Fibroblast of skin of scalp (primary cell): ENCODE measurements at places on chromosomes 7 and 10.

GRCh38 chr10:132835848-132836233 is 49.9 kb upstream of the NKX6-2 start:
- no peak for DNase-seq

DNA sequence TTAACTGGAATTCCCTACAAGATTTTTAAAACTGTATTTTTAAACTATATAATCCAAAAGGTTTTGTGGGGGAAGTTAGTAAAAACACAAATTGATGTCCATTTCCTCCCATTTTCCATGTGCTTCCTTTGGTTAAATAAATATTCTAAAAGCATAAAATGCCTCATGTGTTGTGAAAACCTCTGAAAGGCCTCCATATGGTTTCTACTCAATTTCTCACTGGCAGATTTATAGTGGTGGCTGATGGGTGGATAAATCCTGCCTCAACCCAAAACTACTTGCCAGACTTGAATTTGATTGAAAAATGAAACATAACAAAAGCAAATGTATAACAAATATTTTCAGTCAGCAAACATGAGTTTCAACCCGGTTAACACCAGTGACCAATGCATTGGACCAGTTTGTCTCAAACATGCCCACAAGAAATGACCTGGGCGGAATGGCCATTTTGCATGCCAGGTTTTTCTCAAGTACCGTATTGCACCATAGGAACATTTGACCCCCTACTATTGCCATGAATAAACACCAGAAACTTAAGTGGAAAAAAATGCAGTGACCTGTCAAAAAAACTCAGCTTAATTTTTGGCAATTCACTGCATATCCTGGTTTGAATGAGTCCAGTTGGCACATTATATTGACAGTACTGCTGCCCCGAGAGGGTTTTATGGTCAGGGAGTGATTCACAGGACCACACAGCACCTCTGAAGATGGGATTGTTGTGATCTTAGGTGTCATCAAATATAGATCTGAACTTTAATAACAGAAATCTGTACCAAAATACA is 454.6 kb upstream of the ANKRD30A start:
- DNase-seq = peak; percentile 18

GRCh38 chr7:131066635-131067034 is 261.0 kb upstream of the MKLN1 start:
- DNase-seq = peak; percentile 29

- DNase-seq = no peak
These were observed 15.0 kb downstream of the CDHR3 start for GRCh38 chr7:105978035-105978434.

DNA sequence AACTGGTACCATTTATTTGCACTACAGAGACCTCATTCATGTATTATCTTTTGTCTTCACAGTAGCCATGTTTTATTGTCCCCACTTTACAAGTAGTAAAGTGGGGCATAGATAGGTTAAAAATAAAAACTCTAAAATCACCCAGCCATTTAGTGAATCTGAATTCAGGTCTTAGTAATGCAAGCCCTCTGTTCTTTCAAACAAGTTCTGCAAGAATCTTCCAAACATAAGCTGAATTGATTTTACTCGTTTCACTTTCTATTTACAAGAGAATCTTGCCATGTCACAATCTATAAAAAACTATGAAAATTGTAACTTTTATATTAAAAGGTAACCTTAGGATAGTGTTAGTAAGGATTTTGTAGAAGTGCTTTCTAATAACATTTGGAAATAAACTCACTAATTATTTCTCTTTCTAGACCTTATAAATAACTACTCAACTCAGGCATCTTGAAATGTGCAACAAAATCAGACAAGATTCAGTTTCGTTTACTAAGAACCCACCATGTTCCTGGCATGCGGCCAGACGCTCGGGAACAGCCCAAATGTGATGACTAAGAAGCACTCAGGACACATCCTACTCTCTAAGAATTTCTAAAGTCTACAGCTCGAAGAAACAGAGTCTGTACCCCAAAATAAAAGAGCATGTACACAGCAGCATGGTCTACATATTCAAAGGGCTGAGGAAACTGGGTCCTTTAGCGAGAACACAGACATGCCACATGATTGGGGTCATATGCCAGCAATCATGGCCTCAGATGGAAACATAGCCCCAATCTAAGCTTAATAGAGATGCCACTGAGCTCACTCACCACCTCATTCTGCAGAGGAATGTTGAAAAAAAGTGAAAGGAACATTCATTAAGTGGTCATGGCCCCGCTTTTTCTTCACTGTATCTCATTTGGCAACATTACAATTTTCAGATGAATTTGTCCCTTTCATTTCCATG is 167.6 kb downstream of the AMPH start:
- peak; percentile 84 for DNase-seq

DNA sequence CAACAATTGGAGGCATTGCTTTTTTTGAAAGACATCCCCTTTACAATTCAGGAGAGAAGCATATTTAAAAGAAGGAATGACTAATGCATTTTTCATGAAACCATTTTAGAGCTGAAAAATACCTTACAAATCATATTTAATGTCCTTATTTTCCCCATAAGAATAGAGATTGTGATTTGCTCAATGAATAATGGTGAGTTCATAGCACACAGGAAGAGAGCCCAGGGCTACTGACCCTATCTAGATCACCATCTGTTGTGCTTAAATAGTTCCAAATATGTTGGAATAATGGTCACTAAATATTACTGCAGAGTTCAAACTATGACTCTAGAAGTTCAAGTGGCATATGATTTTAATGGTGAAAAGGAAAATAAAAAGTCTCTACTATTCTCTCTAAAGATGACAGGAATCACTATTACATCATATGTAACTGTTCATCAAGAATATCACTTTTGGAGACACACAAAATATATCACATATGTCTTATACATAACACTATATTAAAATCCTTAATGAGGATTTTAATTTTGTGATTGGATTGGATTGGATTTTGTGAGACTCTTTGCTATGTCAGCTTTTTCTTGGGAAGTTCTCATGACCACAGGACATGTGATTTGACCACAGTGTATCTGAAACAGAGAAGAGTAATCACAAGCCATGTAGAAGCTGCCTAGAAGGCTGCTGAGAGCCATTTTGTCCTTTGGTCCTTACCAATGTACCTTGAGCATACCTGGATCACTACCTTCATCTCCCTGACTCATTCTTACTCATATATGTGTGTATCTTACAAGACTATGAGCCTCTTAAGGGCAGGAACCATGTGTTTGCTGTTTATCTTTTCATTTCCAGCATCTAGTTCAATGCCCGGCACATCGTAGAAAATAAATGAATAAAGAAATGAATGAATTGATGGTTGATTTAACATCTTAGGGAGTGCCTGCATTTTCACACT is 26.4 kb downstream of the SLC16A9 start:
- no peak for DNase-seq
